ENCODE measurements at places on chromosomes 7 and 10. TPM values are rescaled to one million over a fixed set of nuclear protein-coding genes. Genes with fewer than 3 reads are reported as not detected.
A peak's percentile ranks its signal among the peaks of the same experiment; 100 is the strongest.

The HOXA9 gene
- polyA plus RNA-seq, result 0.48 TPM

The TMEM209 gene
- 9.0 TPM for polyA plus RNA-seq

The ZNF33A gene
- 11.6 TPM for polyA plus RNA-seq

DNA sequence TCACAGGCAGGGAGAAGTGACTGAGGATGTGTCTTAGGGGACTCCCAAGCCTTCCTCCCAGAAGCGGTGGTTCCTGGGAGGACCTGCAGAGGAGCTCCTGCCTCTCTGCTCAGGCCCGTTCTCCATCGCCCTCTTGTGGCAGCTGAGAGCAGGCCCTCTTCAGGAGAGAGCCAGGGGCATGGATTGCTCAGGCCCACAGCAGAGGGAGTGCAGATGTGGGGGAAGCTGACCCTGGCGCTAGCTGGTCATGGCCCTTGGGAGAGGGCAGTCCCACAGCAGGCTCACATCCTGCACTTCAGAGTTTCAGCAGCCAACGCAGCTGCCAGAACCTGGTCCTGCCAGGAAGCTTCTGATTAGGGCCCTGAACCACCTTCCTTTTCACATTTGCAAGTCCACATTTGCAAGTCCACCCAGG lies 94.8 kb upstream of the TARP start:
- H3K27me3 ChIP-seq, result no peaks in the 10 kb centered on the region
- peak overlapping the region; percentile 3 for H3K27ac ChIP-seq

The VAX1 gene
- not detected for polyA plus RNA-seq

GRCh38 chr7:148540041-148540738 lies 50.4 kb upstream of the C7orf33 start:
- no peak overlapping the region for H3K27ac ChIP-seq
- no peaks in the 10 kb centered on the region for H3K4me1 ChIP-seq
- no peaks in the 10 kb centered on the region for H3K27me3 ChIP-seq
- no peak overlapping the region for H3K4me3 ChIP-seq
- no peaks in the 10 kb centered on the region for H3K36me3 ChIP-seq

The DDX56 gene
- 105 TPM for polyA plus RNA-seq

The KLLN gene
- polyA plus RNA-seq, result 0.93 TPM

The JMJD1C gene
- polyA plus RNA-seq, result 62.8 TPM

GRCh38 chr7:95246831-95247370 lies 77.4 kb downstream of the PON1 start:
- H3K36me3 ChIP-seq, result no peaks in the 10 kb centered on the region
- DNase-seq, result no peak
- no peaks in the 10 kb centered on the region for H3K4me1 ChIP-seq

DNA sequence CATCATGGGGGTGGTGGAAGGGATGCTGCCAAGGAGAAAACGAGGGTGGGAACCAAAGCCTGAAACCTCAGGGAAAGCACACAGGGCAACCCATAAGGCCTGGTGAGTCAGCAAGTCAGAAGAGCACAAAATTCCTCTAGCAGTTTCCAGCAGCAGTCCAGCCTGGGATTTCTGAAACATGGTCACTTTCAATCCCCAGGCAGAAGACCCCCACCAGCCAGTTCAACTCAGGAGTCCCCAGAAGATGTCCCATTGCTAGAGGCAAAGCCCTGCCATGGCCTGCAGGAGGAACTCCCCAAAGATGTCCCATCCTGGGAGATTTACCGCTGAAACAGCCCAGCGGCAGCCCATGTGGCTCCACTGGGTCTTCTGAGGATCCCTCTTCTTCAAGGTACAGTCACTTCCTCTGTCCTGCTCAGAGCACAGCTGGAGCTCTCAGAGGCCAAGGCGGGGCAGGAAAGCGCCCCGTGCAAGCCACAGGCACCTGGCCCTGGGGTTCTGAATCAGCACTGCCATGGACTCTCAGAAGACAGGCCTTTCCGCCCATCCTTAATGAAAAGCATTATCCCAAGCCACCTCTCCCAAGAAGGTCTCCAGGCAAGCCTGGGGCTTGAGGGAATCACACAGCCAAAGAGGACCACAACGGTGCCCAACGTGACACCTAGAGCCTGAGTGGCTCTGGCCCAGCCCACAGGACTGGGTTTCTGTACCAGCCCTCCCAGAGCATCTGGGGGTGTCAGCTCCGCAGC lies 196.9 kb downstream of the GRID1 start:
- H3K27me3 ChIP-seq, result no peaks in the 10 kb centered on the region
- no peak overlapping the region for H3K27ac ChIP-seq
- H3K4me3 ChIP-seq, result no peak overlapping the region
- H3K4me1 ChIP-seq, result no peaks in the 10 kb centered on the region
